M059J (cell line): ENCODE measurements at places on chromosomes 16 and 17. TPM values are rescaled to one million over a fixed set of nuclear protein-coding genes. Genes with fewer than 3 reads are reported as not detected.

Gene MON1B
- 12.5 and 16.3 TPM in 2 replicates for total RNA-seq

Gene PLCD3
- total RNA-seq: 31.2 and 36.3 TPM in 2 replicates

Gene MYH11
- total RNA-seq: not detected in 2 replicates

Gene SLC35G3
- total RNA-seq: not detected in 2 replicates

Gene INCA1
- total RNA-seq: not detected in 2 replicates

Gene SLC12A3
- total RNA-seq: not detected in 2 replicates
